Activated T-cell treated with anti-CD3 and anti-CD28 coated beads, Interleukin-2, amount 50 U/mL, for 24 hours (primary cell): ENCODE measurements at places on chromosomes 12 and 14.
A peak's percentile ranks its signal among the peaks of the same experiment; 100 is the strongest.

GRCh38 chr12:71938728-71939385, at the start of gene TPH2:
TSS of gene TPH2 (plus strand) at chr12:71938845. CDS start at chr12:71938987, 142 bp downstream.
- peak; percentile 51 for DNase-seq

- no peak for DNase-seq
Observed at GRCh38 chr14:99626041-99626648, 18.8 kb upstream of the HHIPL1 start.

DNA sequence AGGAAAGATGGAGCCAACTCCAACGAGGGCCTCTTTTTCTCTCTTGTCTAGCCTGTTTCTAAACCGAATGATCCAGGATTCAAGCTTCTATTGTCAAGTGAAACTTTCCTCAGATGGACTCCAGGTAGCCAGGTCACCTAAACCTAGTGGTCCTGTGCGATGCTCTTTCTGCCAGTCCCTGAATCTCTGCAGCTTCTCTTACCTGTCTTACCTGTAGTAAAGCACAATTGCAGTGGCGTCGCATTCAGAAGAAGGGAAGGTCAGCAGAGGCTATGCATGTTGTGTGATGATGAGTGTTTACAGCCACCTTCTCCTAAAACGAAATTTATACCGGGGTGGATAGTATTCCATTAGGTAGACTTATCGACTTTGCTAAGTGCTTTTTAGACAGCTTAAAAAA, 47.4 kb upstream of the TRAF3 start:
- DNase-seq = no peak

- DNase-seq = no peak
Observed at GRCh38 chr12:25629341-25629740, 76.3 kb upstream of the LMNTD1 start.

GRCh38 chr14:50037852-50038251, 78.5 kb downstream of the VCPKMT start:
- peak; percentile 47 for DNase-seq

- no peak for DNase-seq
Observed at GRCh38 chr12:104752881-104753280, 205.2 kb downstream of the SLC41A2 start.

DNA sequence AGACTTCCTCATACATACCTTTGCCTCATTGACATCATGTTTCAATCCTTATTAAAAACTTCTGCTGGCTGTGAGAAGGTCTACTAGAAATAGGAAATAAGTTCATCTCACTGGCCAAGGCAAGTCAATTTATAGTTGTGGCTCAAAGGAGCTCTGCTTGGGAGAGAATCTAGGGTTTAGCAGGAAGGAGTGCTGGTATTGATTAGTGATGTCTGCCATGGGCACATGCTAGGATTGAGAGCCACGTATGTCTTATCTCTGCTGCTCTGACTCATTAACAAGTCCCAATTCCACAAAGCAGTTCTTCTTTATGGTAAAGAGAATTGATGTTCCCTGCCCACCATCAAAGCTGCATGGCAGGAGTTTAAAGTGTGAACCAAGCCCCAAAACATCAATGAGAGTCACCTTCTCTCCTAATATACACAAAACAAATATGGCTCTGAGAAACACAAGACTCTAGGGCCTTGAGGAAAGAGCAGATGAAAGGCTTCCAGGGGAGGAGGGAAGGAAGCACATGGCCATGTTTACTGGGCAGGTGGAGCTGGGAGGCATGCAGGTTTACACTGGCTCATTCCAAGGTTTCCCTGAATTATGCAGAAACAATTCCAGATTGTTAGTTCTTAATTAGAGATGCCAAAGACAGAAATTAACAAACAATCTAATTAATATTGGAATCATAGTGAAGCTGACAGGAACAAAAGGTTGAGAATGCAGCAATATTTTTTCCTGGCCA, 931.9 kb upstream of the TMEM132C start:
- no peak for DNase-seq

- DNase-seq = no peak
Observed at GRCh38 chr14:50944647-50945413, 547 bp upstream of the PYGL start.

DNA sequence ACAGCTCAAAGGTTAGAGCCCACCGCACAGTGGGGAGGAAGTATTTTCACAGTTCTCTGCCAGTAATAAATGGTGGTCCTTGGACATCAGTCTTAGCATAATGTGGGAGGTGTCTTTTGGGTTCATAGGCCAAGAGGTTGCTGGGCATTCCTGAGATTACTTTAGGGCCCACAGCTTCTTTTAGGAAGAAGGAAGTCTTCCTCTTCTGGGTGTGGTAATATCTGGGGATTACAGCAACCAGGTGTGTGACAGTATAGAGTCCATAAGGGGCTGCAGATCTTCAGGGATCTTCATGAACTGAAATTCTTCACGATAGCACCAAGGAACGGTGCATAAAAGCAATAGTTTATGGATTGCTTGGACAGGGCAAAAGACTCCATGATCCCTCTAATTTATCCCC, 56.2 kb upstream of the PTGR2 start:
- DNase-seq = no peak

GRCh38 chr12:6432991-6433390, 11.8 kb upstream of the CD27 start:
- no peak for DNase-seq

DNA sequence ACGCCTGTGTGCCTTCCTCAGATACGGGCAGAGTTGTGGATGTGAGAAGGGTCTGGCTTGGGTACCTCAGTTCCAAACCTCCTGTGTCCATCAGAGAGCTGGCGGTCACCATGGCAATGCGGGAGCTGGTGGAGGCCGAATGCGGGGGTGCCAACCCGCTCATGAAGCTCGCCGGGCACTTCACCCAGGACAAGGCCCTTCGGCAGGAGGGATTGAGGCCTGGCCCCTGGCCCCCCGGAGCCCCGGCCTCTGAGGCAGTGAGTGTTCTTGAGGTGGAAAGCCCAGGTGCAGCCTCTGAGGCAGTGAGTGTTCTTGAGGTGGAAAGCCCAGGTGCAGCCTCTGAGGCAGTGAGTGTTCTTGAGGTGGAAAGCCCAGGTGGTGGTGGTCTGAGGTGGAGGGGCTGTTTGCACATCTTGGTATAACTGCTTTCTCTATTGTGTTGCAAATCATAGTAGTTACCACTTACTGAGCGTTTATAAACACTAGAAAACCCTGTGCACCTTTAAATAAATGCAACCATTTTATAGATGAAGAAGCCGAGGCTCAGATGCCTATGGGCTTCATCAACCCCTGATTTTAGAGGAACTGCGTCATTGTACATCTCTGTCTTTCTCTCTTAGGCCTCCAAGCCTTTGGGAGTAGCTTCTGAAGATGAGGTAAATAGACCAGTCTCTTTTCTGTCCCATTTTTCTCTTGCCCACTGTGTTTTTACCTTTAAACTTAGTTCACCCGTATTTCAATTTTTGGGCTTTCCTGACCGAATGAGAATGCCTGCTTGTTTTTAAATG, 976 bp downstream of the PEX5 start:
- DNase-seq = peak; percentile 56

DNA sequence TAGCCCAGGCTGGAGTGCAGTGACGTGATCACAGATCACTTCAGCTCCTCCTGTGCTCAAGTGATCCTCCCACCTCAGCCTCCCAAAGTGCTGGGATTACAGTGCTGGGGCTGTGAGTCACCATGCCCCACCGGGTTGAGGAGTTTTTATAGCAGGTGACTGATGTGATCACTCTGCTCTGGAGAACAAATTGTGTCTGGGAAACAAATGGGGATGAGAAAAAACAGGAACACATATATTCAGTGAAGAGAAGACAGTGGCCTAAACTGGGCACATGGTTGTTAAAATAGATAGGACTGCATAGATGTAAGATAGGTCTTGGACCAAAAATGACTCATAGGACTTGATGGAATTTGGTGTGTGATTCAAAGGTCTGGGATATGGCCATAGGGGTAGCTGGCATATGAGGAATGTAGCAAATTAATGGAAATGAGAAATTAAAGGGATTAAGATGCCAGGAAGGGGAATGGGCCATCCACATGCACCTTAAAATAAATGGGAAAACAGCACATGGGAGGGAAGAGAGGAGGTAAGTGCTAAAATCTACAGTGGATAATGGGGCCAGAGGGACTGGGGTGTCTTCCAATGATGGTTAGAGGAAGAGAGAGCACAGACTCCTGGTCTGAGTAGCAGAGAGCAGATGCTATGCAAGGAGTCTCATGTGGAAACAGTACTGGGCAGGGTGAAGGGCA, 11.2 kb downstream of the BCAT1 start:
- no peak for DNase-seq

DNA sequence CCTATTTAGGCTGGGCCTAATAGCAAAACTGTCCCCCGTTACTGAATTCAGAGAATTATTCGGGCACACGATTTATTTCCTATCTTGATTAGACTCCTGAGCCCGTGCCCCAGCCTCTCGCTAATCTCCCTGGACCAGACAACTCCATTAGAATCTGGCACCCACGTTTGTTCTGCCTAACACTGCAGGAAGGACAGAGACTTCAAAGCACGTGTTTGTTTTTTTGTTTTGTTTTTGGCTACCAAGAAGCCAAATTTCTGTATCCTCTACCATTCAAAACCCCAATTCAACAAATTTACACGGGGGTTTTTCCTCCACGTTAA, 4.8 kb downstream of the USP44 start:
- DNase-seq = no peak

- no peak for DNase-seq
Observed at GRCh38 chr12:23066095-23066494, 441.1 kb downstream of the ETNK1 start.

DNA sequence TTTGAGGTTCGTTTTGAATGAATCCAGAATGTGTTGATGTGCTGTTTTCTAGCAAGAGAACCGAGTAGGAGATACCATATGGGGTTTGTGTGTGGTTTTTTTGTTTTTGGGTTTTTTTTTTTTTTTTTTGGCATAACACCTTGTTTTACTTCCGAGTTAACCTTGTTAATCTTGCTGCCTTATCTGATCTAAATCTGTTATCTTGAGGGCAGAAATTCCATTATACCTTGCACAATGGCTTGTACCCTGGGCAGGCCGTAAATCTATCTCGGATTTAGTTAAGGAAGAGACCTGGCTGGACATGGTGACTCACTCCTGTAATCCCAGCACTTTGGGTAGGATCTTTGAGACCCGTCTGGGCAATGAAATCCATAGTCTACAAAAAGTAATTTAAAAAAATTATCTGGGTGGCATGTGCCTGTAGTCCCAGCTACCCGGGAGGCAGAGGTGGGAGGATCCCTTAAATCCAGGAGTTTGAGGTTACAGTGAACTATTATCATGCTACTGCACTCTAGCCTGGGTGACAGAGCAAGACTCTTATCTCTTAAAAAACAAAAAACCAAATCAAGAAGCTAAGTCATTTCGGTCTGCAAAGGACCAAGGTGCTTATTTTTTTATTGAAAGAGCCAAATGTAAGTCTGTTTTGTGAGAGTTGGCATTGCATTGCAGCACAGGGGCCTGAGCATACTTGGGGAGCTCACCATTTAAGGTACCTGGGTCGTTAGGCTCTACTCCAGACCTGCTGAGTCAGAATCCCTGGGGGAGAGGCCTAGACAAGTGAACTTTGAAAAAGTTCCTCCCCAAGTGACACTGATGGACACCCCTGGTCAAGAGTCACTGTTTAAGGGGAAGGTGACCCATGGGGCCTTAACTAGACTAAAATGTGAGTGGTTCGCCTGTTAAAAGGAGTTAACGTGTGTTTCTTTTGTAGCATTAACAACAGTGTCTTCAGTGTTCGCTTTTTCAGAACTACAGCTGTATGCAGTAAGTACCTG, 6.7 kb downstream of the DLST start:
- no peak for DNase-seq

DNA sequence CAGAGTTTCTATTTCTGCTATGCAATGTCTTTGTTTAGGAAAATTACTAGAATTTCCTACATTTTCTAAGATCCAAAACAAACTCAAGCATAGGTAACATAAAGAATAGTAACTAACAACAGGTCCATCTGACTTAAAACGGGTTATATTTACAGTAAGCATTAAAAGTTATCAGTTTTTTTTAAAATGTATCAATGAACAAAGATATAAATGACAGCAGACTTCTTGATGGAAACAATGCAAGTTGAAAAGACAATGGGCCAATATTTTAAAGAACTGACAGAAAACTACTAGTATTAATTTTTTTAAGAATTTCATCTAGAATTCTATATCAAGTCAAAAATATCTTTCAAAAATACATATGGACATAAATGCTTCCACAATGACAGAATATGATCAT, 367.1 kb upstream of the MGAT4C start:
- no peak for DNase-seq

DNA sequence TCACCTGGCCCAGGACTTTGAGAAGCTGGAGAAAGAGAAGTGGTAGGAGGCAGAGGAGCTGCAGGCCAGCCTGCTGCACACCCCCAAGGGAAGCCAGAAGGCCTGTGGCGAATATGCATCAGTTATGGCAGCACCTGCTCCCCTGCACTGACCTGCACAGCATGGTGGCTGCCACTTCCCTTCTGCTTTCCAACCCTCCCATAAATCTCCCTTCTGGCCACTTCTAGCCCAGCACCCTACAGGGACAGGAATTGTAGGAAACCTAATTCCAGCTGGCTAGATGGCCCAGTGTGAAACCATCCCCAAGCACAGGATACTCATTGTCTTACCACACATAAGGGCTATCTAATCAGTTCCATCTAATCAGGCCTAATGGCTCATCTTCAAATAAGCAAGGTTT, 136.3 kb downstream of the TBX3 start:
- DNase-seq = no peak

DNA sequence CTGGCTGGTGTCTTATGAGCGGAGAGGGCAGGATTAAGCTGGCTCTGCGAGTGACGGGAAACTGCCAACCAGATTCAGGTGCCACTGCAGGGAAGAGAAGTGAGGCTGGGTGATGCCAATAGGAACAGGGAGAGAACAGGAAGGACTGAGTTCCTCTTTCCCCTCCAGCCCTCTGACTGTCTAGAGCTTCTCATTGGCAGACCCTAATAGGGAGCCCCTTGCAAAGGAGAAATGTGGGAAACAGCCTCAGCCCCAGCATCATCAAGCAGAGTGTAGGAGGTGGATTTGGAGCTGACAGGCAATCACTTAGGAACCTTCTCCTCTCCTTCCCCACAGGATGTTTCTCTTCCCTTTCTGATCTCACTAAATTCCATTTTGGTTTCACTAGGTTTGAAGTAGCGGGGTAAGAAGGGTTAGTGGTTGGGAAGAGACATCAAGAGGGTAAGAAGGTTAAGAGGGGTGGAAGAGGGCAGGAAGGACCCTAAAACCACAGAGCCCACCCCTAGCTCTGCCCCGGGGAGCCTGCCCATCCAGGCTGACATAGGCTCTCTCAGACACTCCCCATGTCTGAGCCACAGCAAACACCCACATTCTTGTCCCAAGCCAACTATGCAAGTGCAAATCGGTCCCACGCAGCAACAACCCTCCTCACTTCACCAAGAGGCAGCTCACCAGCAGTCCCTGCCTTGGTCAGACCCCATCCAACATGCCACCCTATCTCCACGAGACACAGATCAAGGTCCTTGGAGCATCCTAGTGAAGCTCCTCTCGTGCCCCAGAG, 111.1 kb downstream of the STAB2 start:
- DNase-seq = no peak

- DNase-seq = no peak
Observed at GRCh38 chr14:51488569-51489220, 163.0 kb upstream of the FRMD6 start.

GRCh38 chr12:6700646-6701051, at the start of gene PIANP:
TSS of gene PIANP (minus strand) at chr12:6700815. CDS start at chr12:6698061, 2,754 bp downstream.
- peak; percentile 68 for DNase-seq
